ENCODE measurements at places on chromosomes 5 and 9.
A peak's percentile ranks its signal among the peaks of the same experiment; 100 is the strongest.

DNA sequence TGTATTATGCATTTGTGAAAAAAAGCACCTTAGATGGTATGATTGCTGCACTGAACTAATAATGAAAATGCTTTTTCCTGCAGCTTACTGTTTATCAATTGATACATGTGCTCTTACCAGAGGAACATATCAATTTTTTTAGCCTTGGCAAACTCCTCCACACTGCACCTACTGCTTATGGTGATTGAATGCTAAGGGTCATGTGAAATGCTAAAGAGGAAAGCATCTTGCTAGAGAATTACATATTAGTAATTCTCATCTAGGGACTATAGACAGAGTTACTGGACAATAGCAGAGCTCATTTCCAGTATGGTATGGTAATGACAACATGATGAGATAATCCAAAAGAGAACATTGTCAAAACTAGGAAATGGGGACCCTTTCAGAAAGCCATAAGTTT, 817.1 kb downstream of the CDH12 start:
- DNase-seq = no peak

DNA sequence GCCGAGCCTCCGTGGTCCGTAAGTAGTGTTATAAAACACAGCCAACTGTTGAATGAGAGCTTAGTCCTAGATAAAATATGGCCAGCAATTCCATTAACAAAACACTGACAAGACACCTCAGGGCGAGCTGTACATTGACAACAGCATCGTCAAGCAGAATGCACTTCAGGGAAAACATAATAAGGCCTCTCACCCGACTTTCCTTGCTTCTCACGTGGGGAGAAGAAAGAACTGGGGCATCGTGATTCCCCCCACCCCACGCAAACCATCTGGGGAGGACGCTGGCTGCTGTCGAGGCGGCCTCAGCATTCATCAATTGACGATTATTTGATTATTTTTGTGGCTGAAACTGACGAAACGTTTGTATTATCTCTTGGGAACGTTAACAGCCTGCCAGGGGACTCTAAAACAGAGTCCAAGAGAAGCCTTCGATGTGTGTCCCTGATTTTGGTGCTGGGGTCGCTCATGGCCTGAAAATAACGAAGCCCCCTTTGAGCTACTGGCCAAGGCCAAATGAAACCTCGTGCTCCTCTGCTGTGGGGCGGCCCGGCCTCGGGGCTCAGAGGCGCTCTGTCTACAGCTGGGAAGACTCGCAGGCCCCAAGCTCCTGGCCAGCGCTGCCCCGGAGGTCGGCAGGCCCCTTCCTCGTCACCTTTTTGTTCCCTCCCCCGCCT, 464 bp downstream of the GDF9 start:
- DNase-seq = peak; percentile 2

DNA sequence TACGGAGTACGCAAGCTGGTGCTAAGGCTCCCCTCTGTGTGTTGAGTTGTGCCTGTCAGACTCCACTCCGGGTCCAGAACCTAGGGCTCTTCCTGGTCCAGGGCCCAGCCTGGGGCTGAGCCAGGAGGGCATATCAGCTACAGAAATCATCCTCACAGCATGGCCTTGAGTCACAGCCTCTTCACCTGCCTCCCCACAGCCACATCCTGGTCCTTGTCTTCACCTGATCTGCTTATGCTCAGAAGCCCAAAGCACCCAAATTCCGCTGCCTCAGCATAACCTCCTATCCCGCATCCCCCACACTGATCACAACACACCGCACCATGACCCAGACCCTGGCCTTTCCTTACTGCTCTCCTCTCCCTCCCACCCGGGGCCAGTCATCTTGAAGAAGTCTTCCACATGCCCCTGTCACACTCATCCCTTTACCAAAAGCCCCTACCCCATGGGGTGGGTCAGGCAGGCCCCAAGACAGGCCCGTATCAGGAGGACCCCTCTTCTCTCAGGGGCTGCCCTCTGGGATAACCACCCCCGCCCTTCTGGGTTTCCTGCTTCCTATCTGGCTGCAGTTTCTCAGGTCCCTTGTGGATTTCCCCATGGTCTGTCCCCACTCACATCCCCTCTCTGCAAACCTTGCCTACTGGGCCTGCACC, 1.3 kb upstream of the IL3 start:
- no peak for DNase-seq

- DNase-seq = no peak
Observed at GRCh38 chr9:100428871-100429654, 2.1 kb downstream of the MSANTD3 start.

DNA sequence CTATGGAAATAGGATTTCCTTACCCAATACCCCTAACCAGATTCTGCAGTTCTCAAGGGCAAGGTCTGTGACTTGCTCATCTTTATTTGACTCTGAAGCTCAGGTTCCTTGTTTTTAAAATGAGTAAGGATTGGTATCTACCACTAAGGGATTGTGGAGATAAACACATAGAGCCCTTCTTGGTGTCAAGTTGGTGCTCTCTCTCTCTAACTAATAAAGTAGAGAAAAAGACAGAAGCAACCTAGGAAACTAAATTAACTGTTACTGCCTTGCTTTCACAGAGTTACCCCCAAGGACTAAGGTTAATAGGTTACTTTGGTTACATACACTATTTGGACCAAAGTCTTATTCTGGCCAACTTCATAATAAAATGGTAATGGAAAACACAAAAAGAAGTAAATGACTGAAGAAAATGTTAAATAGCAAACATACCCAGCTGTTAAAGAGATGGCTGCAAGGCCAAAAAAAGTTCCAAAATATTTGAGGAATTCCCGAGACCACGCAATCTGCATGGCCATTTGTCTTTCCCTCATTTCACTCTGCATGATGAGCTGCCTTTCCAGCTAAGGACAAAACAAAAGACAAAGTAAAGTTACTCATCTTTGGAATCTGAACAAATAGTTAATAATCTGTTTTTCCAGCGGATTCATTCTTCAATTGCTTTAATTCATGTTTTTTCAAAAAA, 21.8 kb upstream of the RLN1 start:
- no peak for DNase-seq

- no peak for DNase-seq
Observed at GRCh38 chr9:121348221-121348620, 21.8 kb downstream of the STOM start.

DNA sequence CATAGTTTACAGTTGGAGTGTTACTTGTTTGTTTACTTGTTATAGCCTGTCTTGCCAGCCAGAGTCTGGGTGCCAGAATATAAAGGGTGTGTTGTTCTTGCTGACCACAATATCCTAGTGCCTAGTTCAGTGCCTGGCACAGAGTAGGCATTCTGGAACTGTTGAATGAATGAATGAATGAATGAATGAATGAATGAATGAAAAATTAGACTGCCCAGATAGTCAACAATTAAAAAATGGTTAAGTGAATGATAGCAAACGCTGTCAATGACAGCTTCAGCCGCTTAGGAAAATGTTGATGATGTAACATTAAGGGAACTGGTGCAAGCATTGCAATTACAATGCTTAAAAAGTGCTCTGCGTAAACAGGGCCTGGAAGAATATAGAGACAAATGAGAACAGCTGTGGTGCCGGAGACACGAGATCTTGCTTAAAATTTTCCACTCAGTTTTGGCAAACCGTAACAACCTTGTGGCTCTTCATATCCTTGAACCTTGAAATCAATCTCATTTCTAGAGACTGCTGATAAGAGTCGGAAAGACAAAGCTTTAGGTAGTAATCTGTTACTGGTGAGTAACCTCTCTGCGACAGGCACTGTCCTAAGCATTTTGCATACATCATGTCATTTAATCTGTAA, 4.7 kb upstream of the TTLL11 start:
- no peak for DNase-seq

GRCh38 chr9:37784291-37784615, 611 bp downstream of the EXOSC3 start:
- DNase-seq = no peak

DNA sequence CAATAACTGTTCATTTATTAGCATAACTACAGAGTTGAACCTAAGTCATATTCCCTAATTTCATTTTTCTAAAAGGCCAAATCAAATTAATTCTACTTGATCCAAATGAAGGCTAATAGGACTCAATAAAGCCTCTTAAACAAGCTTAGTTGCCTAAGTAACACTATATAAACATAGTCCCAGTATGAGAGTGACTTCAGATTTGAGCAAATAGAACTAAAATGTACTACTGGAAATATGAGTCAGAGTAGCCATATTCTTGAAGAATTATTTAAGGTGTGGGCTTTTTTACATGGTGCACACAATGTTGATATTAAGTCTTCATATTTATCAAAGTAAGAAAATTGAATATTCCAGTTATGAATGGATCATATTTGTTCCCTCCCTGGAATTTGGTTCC, 872.3 kb downstream of the MAT2B start:
- DNase-seq = no peak

- no peak for DNase-seq
Observed at GRCh38 chr5:180873615-180874520, 12.8 kb upstream of the ZFP62 start.

GRCh38 chr5:74130155-74130897, 504.3 kb downstream of the ARHGEF28 start:
- no peak for DNase-seq

GRCh38 chr5:16889203-16889971, 46.7 kb downstream of the MYO10 start:
- DNase-seq = no peak

- no peak for DNase-seq
Observed at GRCh38 chr5:57700072-57700471, 217.5 kb upstream of the ACTBL2 start.

DNA sequence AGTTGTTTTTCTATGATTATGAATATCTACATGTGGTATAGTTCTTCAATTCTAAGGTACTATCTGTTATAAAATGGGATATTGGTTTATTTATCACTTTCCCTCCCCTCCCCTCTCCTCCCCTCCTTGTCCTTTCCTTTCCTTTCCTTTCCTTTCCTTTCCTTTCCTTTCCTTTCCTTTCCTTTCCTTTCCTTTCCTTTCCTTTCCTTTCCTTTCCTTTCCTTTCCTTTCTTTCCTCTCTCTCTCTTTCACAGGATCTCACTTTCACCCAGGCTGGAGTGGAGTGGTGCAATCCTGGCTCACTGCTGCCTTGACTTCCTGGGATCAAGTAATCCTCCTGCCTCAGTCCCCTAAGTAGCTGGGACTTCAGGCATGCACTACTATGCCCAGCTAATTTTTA, 466.8 kb downstream of the DMAC1 start:
- DNase-seq = no peak

GRCh38 chr9:16925426-16925825, 55.0 kb upstream of the BNC2 start:
- DNase-seq = no peak
